ENCODE measurements at places on chromosomes 4 and X.
A peak's percentile ranks its signal among the peaks of the same experiment; 100 is the strongest.

DNA sequence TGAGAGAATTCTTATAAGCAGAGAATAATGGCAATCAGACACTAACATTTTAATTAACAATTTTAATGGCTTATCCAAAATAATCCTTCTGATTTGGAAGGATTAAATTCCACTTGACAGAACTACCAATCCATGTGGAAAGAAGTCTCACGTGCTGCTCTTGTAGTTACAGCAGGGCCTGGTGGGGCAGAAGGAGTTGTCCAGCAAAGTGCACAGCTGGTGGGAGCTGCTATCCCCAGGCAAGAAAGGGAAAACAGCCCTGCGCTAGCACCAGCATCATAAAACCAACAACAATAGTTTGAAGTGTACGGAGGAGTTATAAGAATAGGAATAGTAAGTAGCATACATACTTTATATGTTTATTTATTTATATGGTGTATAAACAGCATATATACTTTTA lies 127.4 kb upstream of the TRIM2 start:
- no peak for DNase-seq

GRCh38 chr4:117971403-117971802 lies 62.9 kb upstream of the NDST3 start:
- no peak for DNase-seq

DNA sequence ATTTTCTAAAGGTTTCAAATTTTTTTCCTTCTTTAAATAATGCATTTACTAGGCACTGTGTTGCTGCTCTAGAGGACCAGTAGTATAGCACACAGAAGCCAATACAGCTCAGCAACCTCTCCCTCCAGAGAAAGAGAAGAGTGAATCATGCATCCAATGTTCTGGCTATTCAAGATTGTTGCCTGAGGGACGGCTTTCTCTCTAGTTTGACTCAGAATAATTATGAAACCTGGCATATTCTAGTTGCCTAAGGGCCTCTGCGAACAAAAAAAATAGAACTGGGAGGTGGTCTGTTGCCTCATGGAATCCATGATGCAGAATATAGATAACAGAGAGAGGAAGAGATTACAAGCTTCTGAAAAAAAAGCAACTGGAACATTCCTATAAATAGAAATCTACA lies 1233.3 kb upstream of the PABPC4L start:
- no peak for DNase-seq

DNA sequence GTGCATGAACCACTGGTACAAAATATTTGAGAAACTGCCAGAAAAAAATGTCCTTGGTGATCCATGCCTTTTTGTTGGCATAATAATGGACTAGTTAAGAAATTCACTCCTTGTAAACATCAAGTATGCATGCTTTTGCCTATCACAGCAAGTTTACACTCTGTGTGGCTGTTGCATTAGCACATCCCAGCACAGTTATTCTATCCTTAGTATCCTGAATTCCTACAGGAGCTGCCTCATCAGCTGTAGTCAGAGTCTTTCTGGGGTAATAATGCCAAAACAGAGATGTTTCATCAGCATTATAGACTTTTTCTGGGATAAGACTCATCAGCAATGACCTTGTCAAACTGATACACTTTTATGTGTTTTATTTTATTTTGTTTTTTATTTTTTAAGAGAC lies 82.8 kb downstream of the CHIC2 start:
- DNase-seq, result no peak

GRCh38 chr4:120812216-120812615 lies 110.3 kb downstream of the PRDM5 start:
- no peak for DNase-seq

DNA sequence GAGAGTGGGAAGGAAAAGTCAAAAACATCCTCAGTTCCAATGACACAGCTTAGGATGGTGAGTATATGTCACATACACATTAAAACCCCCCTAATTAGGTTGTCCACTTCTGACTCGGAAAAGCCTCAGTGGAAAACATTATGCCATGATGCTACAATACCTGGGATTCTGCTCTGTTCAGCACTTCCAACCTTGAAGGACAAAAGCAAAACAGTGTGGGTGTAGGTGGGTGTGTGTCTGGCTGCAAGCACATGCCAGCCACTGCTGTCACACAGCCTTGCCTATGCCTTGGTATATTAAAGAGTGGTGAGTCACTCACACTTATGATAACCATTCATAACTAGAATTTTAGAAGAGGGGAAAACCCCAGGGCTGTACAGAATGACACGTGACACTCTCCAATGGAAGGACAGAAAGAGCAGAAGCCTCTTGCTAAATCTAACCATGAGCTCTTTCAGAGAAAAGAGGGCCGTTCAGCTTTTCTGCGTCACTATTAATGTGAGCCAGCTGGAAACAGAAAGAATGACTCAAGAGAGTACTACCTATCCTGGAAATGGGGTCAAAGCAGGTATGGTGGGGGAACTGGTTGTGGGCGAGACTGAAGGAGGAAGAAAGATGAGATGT lies 159.6 kb downstream of the TET2 start:
- peak; percentile 92 for DNase-seq

DNA sequence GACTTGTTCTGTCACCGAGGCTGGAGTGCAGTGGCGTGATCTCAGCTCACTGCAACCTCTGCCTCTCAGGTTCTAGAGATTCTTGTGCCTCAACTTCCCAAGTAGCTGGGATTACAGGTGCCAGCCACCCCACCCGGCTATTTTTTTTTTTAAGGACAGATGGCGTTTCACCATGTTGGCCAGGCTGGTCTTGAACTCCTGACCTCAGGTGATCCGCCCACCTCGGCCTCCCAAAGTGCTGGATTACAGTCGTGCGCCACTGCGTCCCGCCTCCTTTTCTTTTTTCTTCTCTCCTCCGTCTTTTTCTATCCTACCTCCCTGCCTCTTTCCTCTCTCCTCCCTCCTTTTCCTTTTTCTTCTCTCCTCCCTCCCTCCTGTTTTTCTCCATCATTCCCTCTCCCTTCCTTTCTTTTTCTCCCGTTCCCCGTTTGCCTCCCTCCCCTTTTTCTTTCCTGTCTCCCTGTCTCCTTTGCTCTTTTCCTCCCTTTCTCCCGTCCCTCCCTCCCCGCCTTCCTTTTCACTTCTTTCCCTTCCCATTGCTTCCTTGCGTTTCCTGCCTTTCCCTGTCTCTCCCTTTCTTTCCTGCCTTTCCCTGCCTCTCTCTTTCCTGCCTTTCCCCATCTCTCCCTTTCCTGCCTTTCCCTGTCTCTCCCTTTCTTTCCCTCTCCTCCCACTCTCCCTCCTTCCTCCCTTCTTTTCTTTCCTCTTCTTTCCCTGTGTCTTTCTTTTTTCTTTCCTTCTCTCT lies 2.1 kb upstream of the SLC25A6 start:
- DNase-seq, result no peak

- no peak for DNase-seq
These were observed 136.3 kb downstream of the HS6ST2 start for GRCh38 chrX:132821974-132822633.

- DNase-seq, result no peak
These were observed 39.2 kb upstream of the HMX1 start for GRCh38 chr4:8910822-8911315.

DNA sequence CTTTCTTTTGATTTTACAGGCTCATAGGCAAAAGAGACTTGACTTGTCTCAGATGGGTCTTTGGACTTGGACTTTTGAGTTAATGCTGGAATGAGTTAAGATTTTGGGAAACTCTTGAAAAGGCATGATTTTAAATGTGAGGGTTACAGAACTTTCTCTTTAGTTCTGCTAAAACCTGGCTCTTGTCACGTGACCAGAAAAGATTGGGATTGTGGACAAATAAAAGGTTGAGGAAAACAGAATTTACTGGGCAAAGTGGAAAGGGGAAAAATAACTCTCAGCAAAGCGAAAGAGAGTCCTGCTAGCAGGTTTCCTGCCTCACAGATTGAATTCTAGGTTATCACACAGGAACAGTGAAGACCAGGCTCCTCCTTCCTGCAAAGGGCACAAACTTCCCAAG lies 114.0 kb downstream of the SPANXN4 start:
- no peak for DNase-seq

DNA sequence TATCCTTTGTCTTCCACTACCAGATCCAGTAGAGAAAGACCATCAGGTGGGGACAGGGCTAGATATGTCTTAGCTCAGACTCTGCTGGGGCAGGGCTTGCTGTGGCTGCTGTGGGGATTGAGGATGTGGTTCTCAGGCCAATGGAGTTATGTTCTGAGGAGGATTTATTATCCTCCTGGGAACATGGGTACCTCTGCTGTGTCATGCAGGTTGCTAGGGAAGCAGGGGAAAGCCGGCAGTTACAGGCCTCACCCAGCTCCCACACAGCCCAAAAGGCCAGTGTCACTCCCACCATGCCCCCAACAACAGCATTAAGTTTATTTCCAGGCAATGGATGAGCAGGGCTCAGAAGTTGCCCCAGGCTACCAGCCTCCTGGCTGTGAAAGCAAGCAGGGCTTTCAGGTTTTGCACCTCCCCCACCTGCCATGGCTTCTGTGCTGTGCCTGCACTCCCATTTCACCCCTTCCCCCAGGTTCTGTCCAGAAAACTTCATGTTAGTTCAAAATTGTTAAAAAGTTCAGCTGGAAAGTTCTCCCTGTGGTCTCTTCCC lies 879.9 kb downstream of the ARAP2 start:
- DNase-seq, result no peak

- no peak for DNase-seq
These were observed 41.0 kb downstream of the MID1 start for GRCh38 chrX:10579112-10580011.

GRCh38 chr4:80259817-80260216 lies 6.6 kb upstream of the FGF5 start:
- no peak for DNase-seq

- no peak for DNase-seq
These were observed 42.5 kb upstream of the LEF1 start for GRCh38 chr4:108210989-108211835.

DNA sequence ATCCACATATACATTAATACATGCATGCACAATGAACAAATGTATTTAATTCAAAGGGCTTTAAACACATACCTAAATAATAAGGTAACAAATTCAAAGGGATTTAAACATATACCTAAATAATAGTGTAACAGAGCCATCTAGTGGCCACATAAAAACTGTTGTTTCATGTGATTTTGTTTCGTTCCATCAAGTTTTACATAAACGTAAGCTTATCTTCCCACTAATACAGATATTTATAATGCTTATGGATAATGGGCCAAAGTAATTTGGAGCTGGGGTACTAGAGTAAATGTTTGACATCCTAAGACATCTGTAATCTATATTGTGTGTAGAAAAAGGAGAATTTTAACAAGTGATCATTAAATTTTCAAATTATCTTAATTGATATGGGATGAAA lies 82.3 kb downstream of the PRSS12 start:
- DNase-seq, result peak; percentile 52

DNA sequence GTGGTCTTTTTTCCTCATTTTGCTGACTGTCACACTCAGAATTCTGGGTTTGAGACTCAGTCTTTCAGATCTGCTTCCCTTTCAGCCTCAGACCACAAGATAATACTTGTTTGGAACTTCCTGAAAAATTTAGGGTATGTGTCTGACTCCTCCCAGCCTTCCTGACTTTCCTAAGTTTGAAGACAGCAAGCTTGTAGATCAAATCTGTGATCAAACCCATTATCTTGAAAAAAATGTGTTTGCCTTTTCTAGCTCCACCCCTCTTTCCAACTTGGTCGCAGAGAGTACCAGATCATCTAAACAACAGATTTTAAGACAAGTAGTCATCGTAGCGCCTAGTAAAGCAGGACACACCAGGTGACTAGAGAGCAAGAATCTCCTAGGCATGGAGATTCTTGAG lies 9.9 kb downstream of the BCAP31 start:
- no peak for DNase-seq

GRCh38 chr4:172129593-172129992 lies 316.4 kb downstream of the GALNTL6 start:
- DNase-seq, result no peak

GRCh38 chr4:48275247-48275646 lies 5.6 kb upstream of the TEC start:
- peak; percentile 45 for DNase-seq

- DNase-seq, result peak; percentile 66
These were observed 13.2 kb upstream of the RAB9B start for GRCh38 chrX:103845165-103845653.

DNA sequence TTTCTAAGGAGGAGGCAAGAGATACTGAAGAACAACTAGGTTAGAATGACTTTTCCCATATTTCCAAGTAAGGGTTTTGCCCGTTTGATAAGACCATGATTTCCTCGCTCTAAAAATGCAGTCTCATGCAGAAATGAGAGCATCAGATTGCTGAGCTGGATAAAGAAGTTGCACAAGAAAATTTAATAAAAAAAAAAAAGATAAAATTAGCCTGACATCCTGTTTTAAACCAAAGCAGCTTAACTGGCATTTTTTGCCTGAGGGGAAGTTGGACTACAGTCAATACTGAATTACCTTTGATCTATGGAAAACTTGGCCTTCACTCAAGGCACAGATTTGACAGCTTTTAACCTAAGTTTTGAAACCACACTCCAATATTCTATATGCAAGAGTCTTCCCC lies 208.4 kb downstream of the GASK1B start:
- no peak for DNase-seq

DNA sequence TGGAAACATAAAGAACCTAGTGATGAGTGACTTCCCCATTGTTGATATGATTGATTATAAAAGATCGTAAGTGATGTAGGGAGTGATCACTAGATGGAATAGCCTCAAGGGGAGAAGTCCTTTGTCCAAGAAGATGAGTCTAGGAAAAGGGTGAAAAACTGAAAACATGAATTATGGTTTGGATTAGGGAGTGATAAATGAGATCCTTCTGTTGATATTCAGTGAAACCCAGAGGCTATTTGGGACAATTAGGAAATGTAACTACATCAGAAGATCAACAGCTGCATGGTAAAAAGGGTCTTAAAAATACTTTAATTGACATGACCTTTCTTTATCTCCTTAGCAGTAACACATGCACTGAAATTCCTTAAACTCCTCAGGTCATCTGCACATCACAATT lies 124.0 kb upstream of the UNC5C start:
- DNase-seq, result no peak

GRCh38 chrX:129525162-129525561 lies 1.9 kb upstream of the SMARCA1 start:
- DNase-seq, result no peak

DNA sequence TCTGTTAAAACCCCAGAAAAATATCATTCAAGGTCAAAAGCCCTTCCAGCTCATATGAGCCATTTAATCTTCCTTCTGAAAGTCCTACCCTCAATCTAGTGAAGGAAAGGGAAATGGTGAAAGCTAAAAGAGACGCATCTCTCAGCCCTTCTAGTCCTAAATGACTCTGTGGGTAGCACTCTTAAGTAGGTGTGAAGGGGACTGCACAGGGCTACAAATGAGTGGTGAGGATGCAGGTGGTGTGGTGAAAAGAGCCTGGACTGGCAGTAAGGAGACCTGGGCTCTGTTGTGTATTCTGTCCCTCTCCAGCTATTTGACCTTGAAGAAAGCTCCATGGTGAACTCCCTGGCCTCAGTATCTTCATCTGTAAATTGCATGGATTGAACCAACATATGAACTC lies 671.8 kb upstream of the DIPK2B start:
- peak; percentile 42 for DNase-seq

GRCh38 chr4:143212566-143212965 lies 27.8 kb downstream of the USP38 start:
- DNase-seq, result no peak

DNA sequence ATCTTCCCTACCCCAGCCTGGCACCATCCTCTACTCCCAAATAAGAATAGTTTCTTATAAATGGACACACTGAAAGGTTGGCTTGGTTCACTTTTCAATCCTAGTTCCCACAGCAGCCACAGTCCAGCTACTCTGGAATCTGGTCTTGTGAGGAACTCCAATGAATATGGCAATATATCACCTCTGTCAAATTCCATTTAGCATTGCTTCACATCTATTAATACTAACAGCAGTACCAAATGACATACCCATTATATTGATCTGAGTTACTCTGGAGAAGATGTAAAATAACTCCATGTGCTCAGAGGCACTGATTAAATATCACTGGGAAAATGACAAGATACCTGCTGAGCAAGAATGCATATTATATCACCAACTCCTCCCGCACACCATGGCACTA lies 8.6 kb downstream of the OPHN1 start:
- DNase-seq, result no peak

Measured in activated CD4-positive, alpha-beta T cell treated with anti-CD3 and anti-CD28 coated beads, Interleukin-2, Interleukin-6, amounts not matched to agents 100 ng/mL and 50 ng/mL, durations not matched to agents 16 hours and 8 hours (primary cell).